ENCODE measurements at places on chromosomes 13 and 19. TPM values are rescaled to one million over a fixed set of nuclear protein-coding genes. Genes with fewer than 3 reads are reported as not detected.
A peak's percentile ranks its signal among the peaks of the same experiment; 100 is the strongest.

DNA sequence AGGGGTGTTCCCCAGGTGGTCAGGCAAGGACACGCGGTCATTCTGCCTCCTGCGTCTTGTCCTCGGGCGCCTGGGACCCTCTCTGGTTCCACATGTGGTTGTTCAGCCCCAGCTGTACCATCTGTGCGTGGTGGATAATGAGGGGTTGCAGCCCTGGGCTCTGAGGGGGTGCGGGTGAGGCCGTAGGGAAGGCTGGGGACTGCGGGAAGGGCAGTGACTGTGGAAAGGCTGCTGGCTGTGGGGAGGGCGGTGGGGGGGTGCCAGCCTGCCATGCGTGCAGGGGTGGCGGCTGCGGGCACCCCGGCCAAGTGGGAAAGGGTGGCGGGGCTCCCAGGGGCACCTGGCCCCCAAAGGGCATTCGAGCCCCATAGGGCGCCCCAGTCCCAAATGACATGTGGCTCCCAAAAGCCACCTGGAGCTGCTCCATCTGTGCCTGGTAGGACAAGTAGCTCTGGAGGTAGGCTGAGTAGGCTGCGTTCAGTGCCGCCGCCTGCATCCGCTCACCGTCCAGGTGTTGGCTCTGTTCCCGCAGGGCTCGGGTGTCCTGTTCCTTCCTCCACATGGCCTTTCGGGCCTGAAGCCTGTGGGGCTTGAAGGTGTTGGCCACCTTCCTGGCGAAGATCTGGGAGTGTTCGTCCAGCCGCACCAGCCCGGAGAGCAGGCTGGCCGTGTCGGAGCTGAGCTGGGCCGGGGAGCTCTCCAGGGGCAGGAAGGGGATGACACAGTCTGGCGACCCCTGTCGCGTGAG, 15.1 kb downstream of the TICAM1 start:
- no peak overlapping the region for H3K27ac ChIP-seq
- H3K36me3 ChIP-seq, result peaks cover 46% of the 10 kb centered on the region
- DNase-seq, result no peak
- H3K4me3 ChIP-seq, result no peak overlapping the region
- peaks cover 35% of the 10 kb centered on the region for H3K4me1 ChIP-seq
- H3K27me3 ChIP-seq, result peaks cover 9% of the 10 kb centered on the region

GRCh38 chr19:1239796-1240737, 1.5 kb upstream of the ATP5F1D start:
- H3K36me3 ChIP-seq, result no peaks in the 10 kb centered on the region
- H3K4me3 ChIP-seq, result peak overlapping the region; percentile 84
- H3K27me3 ChIP-seq, result peaks cover 4% of the 10 kb centered on the region
- H3K4me1 ChIP-seq, result peaks cover 25% of the 10 kb centered on the region

GRCh38 chr19:35644987-35645679, 3.0 kb upstream of the COX6B1 start:
- H3K27me3 ChIP-seq, result no peaks in the 10 kb centered on the region
- no peak for DNase-seq
- H3K4me3 ChIP-seq, result peak overlapping the region; percentile 79

- H3K4me3 ChIP-seq, result no peak overlapping the region
- H3K27me3 ChIP-seq, result no peaks in the 10 kb centered on the region
- no peak for DNase-seq
- peak overlapping the region; percentile 87 for H3K27ac ChIP-seq
These were observed 16.0 kb downstream of the DZIP1 start for GRCh38 chr13:95628488-95628887.

DNA sequence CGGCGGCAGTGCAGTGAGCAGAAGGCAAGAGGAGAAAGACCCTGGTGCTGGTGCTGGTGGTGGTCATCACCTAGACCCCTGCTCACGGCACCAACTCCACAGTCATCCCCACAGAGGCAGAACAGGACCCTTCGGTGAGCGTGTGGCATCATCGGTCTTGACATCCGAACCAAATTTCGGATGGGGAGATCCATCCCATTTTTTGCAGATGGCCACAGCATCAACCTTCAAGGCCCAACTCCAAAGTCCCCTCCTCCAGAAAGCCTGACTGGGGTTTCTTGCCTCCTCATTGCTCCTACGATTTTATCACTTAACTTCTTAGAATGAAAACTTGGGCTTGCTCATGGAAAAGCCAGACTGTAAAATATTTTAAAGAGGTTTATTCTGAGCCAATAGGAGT, 8.7 kb upstream of the KLK12 start:
- H3K4me3 ChIP-seq, result no peak overlapping the region
- DNase-seq, result no peak
- no peaks in the 10 kb centered on the region for H3K36me3 ChIP-seq

- H3K27me3 ChIP-seq, result no peaks in the 10 kb centered on the region
- no peaks in the 10 kb centered on the region for H3K36me3 ChIP-seq
- H3K4me1 ChIP-seq, result no peaks in the 10 kb centered on the region
- H3K4me3 ChIP-seq, result no peak overlapping the region
- no peak for DNase-seq
These were observed 11.2 kb upstream of the PDCD2L start for GRCh38 chr19:34393031-34393430.

DNA sequence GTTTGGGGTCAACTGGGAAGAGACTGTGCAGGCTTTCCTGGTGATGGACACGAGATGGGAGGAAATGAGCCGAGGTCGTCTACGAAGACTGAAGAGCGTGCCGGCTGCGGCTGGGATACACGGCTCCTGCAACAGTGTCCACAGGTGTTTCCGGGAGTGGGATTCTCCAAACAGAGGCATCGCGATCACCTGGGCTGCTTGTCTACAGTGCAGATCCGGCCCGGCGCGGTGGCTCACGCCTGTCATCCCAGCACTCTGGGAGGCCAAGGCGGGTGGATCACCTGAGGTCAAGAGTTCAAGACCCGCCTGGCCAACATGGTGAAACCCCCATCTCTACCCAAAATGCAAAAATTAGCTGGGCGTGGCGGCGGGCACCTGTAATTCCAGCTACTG, 11.6 kb upstream of the SLC39A3 start:
- no peak for DNase-seq
- H3K4me1 ChIP-seq, result no peaks in the 10 kb centered on the region

DNA sequence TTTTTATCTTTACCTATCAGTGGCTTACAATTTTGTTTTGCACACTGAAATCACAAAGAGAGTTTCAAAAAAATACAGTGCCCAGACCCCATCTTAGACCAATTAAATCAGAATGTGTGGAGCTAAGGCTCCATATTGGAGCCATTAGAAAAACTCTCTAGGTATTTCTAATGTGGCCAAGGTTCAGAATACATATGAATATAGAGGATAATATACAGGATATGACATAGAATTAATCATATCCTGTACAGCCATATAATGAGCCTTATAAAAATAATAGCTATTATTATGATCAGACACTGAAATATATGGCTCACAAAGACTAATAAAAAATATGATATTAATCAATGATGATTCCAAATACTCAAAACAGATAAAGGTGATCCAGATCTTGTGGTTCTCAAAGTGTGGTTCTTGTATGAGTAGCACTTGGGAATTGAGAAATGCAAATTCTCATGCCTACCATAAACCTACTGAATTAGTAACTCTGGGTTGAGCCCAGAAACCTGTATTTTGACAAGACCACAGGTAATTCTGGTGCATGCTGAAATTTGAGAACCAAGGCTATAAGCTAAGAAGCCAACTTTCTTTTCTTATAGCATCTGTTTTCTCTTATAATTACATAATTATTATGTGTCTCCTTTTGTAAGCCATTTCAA, 408.0 kb downstream of the DIAPH3 start:
- H3K36me3 ChIP-seq, result peaks cover 6% of the 10 kb centered on the region
- H3K27me3 ChIP-seq, result no peaks in the 10 kb centered on the region
- no peak overlapping the region for H3K4me3 ChIP-seq
- H3K4me1 ChIP-seq, result peaks cover 40% of the 10 kb centered on the region
- no peak for DNase-seq
- peak overlapping the region; percentile 65 for H3K27ac ChIP-seq

Gene ACER1
- total RNA-seq, result not detected

Gene CERS1
- total RNA-seq, result 0.96 TPM

Gene CBLC
- not detected for total RNA-seq

Gene GPR183
- total RNA-seq, result not detected

Gene C5AR1
- total RNA-seq, result 0.24 TPM

All from HFFc6 (cell line).